ENCODE measurements at places on chromosomes 6 and 20.

DNA sequence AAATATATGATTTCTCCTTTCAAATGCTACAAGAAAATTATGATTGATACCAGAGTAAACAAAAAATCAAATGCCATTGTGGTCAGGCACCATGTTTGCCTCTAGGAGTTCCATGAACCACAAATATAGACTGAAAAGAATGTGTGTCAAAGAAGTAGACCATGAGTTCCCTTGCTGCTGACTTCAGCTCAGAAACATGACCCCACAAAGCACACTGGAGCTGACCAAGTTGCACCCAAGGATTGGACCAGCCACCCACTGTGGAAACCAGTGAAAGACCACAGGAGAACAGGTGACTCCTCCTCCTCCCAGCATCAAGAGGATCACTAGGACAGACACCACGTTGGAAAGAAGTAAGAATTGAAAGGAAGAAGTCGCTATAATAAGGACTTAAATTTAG is 90.8 kb upstream of the TENT5A start:
- no peak for DNase-seq

DNA sequence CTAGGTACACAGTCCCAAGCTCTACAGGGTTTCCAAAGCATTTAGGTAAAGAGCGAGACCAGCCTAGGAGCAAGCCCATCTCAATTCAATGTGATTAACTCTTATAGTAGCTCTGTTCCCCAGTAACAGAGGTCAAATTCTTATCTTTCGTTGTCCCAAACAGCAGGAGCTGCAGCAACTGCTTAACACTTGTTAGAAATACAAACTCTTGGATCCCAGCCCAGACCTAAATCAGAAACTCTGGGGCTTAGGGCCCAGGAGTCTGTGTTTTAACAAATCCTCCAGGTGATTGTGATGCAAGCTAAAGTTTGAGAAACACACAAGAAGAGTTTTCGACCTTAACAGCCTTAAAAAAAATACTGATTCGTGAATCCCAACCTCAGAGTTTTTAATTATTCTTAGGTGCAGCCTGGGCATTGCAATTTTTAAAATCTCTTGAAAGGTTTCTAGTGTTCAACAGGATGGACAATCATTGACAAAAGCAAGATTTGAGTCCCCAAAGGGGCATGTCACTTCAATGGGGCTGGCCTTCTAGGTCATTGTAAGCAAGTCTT is 127.4 kb upstream of the HCRTR2 start:
- no peak for DNase-seq

DNA sequence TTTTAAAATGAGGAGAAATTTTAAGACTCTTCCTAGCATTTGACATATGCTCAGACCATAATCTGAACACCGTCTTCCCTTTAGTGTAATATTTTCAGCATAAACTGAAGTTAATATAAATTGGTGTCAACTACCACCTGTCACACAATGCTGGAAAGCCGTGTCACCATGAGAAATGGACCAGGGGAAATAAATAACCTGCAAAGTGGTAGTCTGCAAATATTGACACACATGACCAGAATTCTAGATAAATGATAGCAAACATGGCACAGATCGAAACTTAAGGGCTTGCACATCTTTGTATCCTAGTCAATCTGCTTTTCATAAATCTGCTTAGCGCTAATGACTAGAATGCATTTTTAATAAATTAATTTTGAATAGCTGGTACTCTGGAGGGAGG is 191.9 kb downstream of the CD83 start:
- DNase-seq: no peak

GRCh38 chr6:151805286-151805840 is 2.1 kb upstream of the ESR1 start:
- DNase-seq: no peak

- DNase-seq: no peak
Observed at GRCh38 chr20:19827818-19828217, 69.8 kb downstream of the RIN2 start.

Measured in activated CD8-positive, alpha-beta T cell treated with anti-CD3 and anti-CD28 coated beads, Interleukin-2, amount 10 ng/mL, durations not matched to agents 7 days and 5 days (primary cell).